Glutamatergic neuron (in vitro differentiated cells): ENCODE measurements at places on chromosomes 3 and 15.
A peak's percentile ranks its signal among the peaks of the same experiment; 100 is the strongest.

GRCh38 chr3:98540346-98540745 lies 8.6 kb downstream of the GPR15 start:
- DNase-seq, result no peak

DNA sequence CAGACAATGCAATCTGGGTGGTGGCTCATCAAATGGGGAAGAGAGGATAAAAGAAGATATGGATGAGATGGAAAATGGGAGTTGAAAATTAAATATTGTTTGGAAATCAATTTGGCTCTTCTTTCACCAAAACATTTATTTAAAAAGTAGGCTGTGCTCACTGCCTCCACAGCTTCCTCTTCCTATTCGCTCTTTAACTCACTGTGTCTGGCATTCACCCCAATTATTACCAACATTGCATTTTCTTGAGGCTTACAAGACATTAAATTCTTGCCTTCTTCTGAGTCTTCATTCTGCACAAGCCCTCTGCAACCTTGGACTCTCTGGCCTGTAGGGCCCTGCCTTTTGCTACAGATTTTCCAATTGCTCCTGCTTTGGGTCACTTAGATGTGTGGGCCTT lies 52.9 kb upstream of the TSPAN3 start:
- DNase-seq, result no peak

DNA sequence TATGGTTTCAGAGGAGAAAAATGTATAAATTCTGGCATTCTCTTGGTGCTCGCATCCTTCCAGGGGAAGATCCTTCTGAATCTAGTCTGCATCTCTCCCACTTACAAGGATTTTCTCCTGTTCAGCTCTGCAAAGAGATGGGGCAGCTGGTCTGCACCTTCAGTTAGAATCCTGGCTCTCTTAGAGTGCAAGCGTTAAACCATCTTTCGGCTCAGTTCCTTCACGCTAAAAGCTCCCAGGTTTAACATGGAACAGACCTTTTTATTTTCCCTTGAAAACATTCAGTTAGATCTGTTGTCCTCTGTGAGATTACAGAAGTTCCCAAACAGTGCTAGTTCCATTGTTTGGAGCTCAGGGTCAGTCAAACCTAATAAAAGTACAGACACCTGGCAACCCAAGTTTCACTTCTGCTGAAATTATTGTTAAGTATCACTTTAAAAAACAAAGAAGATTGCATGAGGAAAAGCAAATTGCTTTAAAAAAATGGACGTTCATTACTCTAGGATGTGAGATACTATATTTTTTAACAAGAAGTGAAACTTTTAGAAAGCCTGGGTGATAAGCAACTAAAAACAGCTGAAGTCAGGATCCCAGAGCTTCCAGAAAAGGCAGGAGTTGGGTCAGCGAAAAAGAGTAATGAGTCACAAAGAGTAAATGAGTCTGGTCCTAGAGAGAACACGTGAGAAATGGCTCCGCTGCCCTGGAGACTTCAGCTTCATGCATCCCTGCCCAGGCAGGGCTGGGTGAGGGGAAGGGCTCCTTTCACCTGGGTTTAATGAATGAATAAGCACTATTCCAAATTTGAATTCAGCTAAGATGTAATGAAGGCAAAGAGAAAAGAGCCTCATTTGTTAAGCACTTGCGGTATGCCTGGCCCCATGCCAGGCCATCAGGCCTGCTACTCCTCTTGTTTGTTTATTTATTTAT lies 63.3 kb downstream of the ABTB1 start:
- no peak for DNase-seq

- DNase-seq, result no peak
These were observed 441.7 kb downstream of the TBL1XR1 start for GRCh38 chr3:176755552-176755951.

- no peak for DNase-seq
These were observed 84.5 kb upstream of the SETMAR start for GRCh38 chr3:4218456-4219226.

DNA sequence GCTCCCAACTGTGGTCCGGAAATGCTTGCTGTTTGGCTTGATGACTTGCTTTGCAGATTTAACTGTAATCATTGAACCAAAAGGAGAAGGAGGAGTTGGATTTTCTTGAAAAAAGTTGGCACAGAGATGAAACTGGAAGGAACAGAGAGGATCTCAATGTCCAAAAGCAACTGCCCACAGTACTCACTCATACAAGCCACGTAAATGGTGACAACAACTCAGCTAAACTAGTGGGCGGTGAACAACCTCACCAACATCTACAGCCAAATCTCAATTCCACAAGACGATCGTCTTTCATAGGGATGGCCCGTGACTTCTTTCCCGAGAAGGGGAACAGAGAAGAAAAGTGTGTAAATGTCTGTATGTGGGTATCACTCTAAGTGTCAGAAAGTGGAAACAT lies 48.1 kb downstream of the MYO5C start:
- no peak for DNase-seq

GRCh38 chr15:38541026-38541425 lies 23.6 kb downstream of the RASGRP1 start:
- DNase-seq, result no peak

DNA sequence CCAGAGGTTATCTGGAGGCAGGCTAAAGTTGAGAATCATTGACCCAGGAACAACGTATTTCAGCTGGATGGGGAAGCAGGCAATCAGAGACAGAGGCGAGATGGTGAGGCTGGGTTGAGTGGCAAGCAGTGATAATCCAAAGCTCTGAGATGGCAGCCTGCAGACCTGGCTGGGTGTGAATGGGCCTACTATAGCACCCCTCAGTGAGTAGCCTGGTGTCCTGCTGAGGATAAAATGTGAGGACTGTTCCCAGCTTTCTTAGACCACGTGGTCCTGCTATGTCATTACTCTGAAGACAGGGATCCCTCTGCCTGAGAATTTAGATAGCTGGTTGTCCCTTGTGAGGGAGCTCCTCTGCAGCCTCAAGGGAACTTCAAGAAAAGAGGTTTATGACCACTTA lies 141.5 kb downstream of the ARPP21 start:
- no peak for DNase-seq

DNA sequence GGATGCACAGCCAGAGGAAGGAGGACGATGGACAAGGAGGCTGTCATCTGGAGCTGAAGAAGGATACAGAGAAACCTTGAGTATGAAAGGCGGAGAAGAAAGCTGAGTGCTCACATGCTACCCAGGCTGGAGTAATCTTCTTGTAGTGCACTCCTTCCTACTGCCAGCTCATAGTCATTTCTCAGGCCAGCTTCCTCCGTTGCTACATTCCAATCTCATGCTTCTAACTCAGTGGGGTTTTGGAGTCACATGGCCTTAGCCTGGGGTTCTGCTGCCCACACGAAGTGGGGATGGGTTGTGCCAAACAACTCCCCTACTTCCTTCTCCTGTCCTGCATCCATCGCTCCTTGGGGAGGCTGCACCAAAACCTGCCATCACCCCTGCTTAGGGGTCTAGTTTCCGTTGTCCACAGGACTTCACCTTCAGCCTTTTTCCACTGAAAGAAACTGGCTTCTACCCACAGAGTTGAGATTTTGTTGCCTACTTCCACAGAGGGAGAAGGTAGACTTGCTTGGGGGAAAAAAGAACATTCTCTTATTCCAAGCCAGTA lies 239.9 kb downstream of the EPHB1 start:
- DNase-seq, result no peak

DNA sequence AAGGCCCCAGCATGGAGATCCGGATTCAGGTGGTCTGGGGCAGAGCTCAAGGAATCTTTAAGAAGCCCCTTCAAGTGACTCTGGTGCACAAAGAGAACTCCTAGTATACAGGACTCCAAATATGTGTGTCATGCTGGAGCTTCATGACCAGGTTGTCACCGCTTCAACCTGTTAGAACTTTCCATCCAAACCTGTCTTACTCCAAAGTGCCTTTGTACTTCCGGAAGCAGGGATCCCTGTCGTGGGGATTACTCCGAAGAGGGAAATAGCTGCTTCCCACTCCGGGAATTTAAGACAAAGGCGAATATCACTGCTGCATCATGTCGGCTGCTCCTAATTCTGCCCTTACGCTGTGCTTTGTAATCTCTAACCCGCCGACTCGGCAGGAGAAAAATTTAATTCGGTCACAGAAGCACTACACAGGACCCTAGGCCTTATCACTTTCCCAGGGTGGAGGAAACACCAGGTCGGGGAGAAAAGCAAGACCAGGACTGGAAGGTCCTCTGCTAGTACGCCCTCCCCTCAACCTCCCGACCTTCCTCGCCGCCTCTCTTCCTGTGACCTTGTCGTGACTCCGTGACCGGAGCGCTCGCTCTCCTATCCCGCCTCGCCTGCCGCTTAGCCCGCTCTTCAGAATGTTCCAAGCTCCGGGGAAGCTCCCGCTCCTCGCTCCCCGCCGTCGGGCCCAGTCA lies 730 bp downstream of the HIGD1A start:
- DNase-seq, result peak; percentile 55

- no peak for DNase-seq
These were observed 63.2 kb upstream of the MNS1 start for GRCh38 chr15:56528136-56528535.

DNA sequence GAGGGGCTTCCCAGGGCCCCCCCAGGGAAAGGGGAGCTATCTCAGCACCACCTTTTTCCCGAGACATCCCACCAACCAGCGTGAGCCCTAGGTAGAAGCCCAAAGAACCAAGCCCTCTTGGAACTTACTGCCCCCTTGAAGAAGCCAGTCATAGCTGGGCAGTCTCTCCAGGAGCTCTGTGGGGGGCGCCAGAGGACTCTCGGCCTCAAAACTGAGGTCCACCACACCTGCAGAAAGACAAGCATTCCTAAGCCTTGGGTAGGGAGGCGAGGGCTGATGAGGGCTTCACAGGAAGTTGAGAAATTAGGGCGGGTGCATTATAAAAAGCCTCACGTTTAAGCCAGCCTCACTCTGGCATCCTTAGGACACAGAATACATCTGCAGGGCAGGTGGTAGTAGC lies 9.0 kb downstream of the SSUH2 start:
- DNase-seq, result no peak

- DNase-seq, result no peak
These were observed 315.8 kb downstream of the UACA start for GRCh38 chr15:70447521-70447920.

- DNase-seq, result no peak
These were observed 388.4 kb upstream of the NDN start for GRCh38 chr15:24075420-24076089.

DNA sequence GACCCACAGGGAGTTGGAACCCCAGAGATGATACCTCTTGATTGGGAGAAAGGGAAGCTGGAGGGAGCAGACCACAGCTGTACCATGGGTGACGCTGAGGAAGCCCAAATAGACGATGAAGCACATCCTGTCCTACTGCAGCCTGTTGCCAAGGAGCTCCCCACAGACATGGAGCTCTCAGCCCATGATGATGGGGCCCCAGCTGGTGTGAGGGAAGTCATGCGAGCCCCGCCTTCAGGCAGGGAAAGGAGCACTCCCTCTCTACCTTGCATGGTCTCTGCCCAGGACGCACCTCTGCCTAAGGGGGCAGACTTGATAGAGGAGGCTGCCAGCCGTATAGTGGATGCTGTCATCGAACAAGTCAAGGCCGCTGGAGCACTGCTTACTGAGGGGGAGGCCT lies 201.1 kb downstream of the AKAP13 start:
- no peak for DNase-seq

GRCh38 chr15:63185206-63185605 lies 4.2 kb upstream of the RAB8B start:
- peak; percentile 40 for DNase-seq

DNA sequence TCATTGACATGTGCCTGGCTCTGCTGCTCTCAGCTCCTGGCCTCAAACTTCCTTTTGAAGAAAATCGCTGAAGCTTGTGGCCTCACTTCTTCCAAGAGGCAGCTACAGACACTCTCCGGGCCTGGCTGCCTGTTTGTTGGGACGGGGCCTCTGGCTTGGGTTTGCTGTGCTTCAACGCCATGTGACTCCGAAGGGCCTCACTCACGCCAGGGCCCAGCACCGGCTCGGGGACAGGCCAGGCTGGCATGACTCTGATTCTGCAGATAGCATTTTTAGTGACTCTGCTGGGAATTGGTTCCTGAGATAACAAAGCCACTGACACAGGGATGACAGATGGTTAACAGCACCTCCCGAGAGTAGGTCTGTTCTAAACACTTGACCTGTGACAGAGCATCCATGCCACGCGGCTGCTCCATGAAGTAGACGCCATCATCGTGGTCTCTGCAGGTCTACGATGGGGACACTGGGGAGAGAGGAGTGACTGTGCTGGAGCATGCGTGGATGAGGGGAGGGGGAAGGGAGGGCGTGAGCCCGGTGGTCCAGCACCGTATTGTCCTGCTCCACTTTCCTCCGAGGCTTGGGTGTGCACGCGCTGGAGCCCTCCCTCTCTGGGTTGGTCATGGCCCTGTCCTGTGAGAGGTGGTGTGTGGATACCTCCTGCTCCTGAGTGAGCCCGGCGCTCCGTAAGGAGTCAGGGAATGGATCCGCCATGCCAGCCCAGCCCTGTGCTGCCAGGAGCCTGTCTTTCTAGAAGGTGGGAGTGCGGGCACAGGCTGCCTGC lies 133.6 kb downstream of the TJP1 start:
- DNase-seq, result peak; percentile 49

GRCh38 chr3:26807272-26807671 lies 184.7 kb downstream of the LRRC3B start:
- no peak for DNase-seq

DNA sequence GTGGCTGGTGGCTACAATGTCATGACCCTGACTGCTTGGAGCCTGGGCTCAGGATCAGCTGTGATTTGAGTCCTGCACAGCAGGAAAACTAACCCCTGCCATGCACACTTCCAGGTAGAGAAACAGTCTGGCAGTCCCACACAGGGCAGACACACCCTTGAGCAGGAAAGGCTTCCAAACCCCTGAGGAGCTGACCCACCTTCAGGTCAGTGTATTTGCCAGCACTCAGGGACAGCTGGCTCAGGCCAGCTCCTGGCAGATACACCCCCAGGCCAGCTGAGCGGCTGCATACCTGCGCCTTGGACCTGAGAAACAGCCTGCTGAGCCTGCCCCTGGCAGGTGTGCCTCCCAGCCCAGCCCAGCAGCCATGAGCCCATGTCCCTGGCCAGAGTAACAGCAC lies 22.2 kb upstream of the CDAN1 start:
- no peak for DNase-seq

- no peak for DNase-seq
These were observed 99.1 kb downstream of the DNASE1L3 start for GRCh38 chr3:58111513-58112184.

DNA sequence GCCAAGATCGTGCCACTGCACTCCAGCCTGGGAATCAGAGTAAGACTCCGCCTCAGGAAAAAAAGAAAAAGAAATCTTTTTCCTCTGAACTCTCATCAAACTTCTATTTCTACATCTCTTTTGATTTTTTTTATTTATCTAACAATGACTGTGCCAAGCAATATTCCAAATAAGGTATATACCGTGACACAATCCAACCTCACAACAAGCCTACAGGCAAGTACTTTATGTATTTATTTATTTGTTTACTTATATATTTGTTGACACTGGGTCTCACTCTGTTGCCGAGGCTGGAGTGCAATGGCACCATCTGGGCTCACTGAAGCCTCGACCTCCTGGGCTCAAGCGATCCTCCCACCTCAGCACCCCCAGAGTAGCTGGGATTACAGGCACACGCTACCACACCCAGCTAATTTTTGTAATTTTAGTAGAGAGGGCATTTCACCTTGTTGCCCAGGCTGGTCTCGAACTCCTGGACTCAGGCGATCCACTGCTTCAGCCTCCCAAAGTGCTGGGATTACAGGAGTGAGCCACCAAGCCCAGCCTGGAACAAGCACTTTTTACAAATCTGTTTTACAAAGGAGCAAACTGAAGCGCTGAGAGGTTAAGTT lies 94.9 kb upstream of the CHD2 start:
- no peak for DNase-seq

- DNase-seq, result no peak
These were observed 24.3 kb upstream of the GADL1 start for GRCh38 chr3:30918761-30919160.
